ENCODE measurements at places on chromosomes 7 and 10. TPM values are rescaled to one million over a fixed set of nuclear protein-coding genes. Genes with fewer than 3 reads are reported as not detected.

Gene GIMAP6
- 119 TPM for total RNA-seq

Gene RNF148
- total RNA-seq: not detected

Gene SMARCD3
- 2.5 TPM for total RNA-seq

Gene ZPBP
- not detected for total RNA-seq

All from T-helper 2 cell treated with Interferon-gamma antibody and Interleukin-4, amounts not matched to agents 100 ng/mL and 5 ng/mL, for 36 hours (primary cell).